ENCODE measurements at places on chromosomes 3 and 15.
A peak's percentile ranks its signal among the peaks of the same experiment; 100 is the strongest.

DNA sequence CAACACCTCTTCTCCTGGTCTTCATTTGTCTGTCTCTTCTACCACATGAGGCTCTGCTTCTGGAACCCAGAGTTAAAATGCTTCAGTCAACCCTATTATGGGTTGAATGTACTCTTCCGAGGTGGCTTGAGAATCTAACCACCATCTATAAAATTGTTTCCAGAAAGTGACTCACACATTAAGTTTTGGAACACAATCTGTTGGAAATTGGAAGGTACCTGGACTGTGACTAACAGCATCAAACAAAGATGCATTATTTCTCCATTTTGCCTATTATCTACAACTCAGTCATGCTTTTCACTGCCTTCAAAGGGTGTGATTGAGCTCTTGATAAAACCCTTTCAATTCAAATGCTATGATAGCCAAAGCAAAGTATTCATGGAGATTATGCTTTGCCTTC is 499.0 kb upstream of the SEMA6D start:
- no peak for DNase-seq

DNA sequence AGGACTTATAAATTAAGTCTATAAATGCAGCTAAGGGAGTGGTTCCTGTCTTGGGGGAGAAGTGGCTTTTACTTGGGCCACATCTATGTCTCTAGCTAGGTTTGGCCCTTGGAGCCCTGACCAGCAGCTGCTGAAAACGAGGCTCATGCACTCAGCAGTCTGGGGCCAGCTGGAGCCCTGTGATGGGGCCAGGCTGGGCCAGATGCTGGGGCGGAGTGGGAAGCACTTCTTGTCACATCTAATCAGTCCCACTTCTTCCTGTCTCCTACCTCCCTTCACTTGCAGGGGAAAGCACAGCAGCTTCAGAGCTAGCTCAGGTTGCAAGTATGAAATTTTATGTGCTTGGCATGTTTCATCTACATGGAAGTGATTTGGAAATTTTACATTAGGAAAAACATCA is 209.9 kb upstream of the ROPN1 start:
- DNase-seq = no peak

DNA sequence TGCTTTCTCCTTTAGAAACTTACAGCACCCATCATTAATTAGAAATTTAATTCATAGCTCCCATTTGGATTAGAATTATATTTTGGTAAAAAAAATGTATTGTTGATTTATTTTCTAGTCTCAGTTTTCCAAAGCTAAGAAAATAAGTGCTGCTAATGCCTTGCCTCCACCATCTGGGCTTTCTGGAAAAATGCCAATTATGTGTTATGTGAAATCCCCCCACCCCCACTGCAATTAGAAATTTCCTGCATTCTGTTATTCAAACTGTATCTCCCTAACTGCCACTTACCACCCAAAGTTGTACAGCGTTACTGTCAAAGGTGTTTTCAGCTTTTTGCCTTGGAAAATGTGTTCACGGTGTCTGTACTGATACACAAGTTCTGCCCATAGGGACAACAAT is 617.2 kb upstream of the UBE2E2 start:
- DNase-seq = no peak

DNA sequence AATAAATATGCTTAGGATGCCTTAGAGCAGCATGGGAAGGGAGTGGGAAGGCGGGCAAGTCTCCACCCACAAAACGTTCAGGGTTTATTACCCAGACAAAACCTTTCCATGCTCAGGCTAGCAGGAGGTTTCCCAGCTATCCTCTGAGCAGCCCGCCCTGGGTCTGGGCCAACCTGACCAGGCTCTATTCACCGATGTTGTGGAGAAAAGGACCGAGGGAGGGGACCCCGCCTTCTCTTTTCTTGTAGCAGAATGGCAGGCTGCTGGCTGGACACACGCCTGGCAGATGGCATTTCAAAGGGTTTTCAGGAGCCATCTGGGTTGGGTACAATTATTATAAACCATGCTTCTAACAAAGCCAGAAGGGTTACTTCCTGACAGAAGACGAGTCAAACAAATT is 540.9 kb downstream of the MAGI1 start:
- no peak for DNase-seq

DNA sequence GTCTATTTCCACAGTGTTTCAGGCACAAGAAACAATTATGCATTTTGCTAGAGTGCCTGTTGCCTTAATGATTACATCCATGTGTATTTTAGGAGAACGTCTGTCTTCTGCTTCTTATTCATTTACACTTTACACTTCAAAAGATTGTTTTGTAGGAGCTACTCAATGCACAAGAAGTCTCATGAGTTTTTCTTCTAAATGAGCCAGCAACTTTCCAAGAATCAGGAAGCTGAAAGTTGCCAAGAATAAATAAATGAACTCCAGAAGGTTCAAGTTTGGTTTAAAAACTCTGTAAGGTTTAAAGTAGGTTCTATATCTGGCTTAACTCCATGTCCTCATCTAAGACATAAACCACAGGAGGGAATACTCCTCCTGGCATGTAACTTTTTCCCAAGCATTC is 103.8 kb upstream of the ADPGK start:
- peak; percentile 37 for DNase-seq

GRCh38 chr3:77898621-77899020 is 858.7 kb downstream of the ROBO2 start:
- no peak for DNase-seq

DNA sequence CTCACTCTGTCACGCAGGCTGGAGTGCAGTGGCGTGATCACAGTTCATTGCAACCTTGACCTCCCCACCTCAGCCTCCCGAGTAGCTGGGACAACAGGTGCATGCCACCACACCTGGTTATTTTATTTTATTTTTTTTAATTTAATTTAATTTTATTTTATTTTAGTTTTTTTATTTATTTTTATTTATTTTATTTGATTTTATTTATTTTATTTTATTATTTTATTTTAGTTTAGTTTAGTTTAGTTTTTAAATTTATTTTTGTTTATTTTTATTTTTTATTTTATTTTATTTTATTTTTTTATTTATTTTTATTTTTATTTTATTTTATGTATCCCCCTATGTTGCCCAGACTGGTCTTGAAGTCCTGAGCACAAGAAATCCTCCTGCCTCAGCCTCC is 202.3 kb upstream of the SLCO3A1 start:
- no peak for DNase-seq

DNA sequence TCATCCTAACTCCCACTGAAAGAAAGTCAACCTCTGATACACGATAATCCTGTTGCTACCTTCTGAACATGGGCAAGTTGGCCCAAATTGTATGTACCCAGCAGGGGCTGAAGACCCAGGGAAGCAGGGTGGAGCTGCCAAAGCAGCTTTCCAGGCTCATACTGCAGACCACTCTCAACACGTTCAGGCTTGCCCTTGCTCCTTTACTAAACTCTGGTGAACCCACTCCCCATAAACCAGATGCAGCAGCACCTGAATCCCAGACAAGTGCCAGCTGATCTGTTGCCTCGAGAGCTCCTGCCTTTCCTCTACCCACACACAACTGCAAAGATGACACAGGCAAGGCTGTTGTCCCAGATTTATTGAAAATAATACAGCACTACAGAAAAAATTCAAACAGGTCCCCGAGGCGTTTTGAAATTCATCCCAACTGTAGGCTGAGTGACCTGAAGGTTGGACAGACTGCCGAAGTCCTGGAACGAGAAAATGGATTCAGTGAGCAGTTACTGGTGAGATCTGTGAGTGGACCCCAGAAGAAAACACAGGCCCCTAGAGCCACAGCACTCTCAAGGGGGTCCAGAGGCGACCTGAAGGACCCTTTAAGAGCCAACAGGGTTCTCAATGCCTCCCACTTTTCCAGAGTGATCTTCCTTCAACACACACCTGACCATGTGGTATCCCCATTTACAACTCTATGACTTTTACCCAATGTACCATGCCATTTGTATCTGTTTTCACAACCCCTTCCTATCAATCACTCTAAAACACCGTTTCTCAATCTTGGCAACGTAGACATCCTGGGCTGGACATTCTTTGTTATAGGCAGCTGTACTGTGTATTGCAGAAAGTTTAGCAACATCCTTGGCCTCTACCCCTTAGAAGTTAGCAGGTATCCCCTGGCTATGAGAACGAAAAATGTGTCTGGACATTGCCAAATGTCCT is 3.6 kb downstream of the RPS17 start:
- no peak for DNase-seq

DNA sequence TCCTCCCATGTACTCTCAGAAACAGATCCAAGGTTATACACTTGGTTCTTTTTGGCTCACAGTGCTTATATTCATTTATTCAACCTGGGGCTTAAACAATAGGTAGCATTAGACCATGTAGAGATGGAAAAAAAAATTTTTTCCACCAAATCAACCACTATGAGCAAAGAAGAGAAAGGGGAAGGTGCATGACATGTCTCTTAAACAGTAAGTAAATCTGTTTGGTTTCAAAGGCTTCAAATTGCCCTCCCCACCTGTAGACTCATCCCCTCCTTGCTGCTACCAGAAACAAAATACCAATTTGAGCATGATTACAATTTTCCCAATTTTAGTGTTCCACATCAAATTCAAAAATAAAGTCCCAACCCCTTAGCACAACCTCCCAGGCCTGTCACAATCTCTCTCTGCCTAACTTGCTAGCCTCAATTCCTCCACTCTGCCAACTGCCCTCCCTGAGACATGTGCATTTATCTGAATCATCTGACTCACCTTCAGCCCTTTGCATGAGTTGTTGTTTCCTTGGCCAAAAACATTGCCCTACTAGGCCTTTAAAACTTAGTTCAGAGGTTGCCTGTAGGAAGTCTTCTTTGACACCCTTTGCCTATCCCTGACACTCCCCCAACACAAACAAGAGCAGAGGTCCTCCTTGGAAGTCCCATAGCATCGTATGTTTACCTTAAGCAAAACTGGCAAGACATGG is 30.3 kb upstream of the TSC22D2 start:
- no peak for DNase-seq

DNA sequence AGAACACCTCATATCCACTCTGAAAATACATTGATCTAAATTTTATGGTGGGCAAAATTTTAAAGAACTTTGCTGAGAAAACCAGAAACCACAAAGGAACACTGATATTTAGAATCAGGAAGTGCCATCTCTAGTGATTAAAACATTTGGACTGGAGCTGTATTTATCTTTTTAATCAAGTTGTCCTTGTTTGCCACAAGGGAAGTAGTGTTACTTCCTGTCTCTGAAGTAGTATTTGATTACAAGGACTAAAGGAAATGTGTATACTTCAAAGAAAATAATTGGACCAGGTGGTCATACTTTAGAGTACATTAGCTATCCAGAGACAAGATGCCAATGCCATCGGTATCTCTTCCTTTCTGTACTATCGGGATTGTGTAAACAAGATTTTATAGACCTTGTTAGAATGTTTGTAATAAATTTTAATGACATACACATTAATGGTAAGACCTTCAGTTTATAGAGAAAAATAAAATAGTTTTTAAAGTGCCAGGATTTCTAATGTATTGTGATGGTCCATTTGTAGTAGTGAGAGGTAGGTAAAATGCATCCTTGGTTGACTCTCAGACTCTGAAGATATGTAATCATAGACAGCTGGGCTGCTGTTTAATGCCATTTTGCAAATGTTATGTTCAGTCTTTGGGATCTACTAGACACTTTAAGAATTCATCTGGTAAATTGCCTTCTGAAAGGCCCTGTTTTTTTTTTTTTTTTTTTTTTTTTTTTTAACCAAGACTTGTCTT is 131.9 kb downstream of the B3GALNT1 start:
- no peak for DNase-seq
